ENCODE measurements at places on chromosomes 2 and 18.

DNA sequence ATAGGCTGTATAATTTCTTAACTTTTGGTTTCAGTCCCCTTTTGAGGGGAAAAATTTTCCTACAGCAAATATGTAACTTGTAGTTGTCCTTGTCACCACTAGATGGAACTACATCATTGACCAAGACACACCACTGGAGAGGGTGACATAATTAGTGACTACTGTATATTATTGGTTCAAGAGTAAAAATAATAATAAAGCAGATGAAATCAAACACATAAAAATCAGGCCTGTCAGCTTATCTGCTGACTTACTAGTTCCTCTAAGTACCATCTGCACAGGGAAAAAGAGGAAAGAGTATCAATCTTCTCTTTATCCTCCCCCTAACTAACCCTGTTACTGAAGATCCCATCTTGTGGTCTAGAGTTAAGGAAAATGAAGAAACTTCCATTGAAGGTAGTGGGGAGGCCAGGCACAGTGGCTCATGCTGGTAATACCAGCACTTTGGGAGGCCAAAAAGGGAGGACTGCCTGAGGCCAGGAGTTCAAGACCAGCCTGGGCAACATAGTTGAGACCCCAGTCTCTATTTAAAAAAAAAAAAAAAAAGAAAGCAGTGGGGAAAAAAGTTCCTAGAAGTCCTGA, 29.6 kb upstream of the ENOSF1 start:
- DNase-seq, result peak; percentile 68

DNA sequence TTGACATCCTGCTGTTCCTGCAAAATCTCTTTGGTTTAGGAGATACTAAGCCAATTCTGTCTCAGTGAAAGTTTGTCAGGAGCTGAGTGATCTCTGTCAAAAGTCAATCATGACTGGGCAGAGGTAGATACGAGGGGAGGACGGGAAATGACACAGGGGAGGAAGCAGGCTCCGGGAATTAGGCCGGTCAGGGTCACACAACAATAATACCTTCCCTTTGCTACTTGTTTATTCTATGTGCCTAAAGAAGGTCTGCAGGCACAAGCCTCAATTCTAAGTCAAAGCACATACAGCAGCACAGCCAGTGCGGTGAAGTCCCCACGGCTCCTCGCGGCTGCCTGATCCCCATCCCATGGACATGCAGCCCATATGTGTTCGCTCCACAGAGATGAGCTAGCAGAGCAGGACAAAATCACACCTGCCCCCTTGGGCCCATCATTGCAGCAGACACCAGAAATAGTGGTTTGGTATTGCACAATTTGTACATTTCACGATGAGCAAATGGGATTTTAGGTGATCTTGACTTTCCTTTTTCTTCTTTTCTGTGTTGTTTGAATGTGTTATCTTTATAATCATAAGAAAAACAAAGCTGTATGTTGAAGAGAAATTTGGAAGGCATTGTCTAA, 141.4 kb downstream of the VAPA start:
- no peak for DNase-seq

DNA sequence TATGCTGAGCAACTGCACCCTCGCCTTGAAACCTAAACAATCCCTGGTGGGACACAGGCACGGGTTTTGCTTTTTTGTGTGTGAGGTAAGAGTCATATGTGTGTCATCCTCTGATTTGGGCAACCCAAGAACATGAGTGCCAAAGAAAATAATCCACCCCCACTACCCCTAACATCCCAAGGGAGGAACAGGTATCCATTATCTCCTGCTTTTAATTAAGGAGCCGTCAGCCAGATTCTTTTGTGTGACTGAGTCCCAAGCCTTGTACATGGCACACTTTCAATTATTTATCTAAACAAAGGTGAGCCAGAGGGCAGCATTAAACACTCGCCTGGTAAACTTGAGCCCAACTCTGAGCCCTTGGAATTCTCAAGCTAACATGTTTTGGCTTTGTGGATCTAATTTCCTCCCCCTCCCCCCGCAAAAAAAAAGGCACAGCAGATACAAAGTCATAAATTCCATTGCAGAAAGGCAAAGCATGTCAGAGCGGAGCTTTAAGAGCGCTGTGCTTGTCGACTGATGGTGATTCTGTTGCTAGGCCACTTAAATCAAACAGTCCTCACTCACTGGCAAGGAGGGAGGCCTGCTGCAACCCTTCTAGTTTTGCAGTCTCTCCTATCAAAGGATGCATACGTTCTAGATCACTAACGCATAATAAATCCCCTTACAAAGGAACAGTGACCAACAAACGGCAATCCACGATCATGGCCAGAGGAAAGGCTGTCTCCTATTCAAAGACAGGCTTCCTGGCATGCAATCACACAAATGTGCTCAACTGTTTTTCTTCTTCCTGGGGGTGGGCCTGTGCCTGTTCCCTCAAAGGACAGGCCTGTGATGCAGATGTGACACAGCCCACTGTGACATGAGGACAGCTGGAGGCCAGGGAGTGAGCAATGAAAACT, 143.5 kb upstream of the LMAN1 start:
- DNase-seq, result no peak

- DNase-seq, result no peak
Observed at GRCh38 chr18:28269750-28270149, 92.8 kb upstream of the CDH2 start.
